ENCODE measurements at places on chromosomes 12 and 14.

DNA sequence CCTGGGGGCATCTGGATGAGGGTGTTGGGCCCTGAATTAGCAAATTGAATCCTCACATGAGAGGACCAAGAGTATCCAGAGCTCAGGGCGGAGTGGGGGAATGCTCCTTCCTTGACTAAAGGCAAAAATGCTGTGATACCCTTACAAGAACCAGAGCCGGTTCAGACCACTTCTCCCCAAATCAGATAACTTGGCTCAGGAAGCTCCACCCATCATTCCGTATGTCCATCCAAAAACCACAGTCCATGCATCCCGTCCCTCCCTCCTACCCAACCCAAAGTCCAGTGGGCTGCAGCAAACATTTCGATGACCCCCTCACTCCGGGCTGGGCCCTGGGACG is 22.4 kb downstream of the DIO3 start:
- no peak for DNase-seq

GRCh38 chr14:54691525-54692283 is 124.8 kb downstream of the SAMD4A start:
- DNase-seq, result peak; percentile 42

GRCh38 chr12:62640910-62641448 is 174.4 kb downstream of the MON2 start:
- peak; percentile 56 for DNase-seq

GRCh38 chr14:73014105-73014504 is 12.8 kb downstream of the ZFYVE1 start:
- DNase-seq, result no peak

- DNase-seq, result no peak
These were observed 56.6 kb downstream of the ZFYVE21 start for GRCh38 chr14:103772078-103772712.

DNA sequence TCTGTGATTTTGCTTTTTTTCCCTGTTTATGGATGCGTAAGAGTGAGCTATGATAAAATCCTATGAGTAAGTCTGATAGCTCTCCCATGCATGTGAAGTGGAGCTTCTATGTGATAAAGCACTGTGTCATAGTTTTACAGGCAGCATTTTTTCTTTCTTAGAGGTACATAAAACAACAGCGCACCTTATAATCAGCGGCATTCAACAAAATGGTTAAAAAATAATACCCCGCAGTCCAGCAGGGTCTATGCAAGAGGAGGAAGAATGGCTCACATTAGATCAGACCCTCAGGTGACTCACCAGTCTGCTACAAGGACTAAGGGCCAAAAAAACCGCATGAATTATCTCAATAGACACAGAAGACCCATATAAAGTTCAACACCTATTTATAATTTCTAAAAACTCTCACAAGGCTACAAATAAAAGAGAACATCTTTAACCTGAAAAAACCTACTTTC is 33.0 kb upstream of the TMEM179 start:
- DNase-seq, result no peak

- DNase-seq, result no peak
These were observed 16.4 kb downstream of the TMEM63C start for GRCh38 chr14:77197988-77198387.

- peak; percentile 29 for DNase-seq
These were observed 122.5 kb downstream of the ETV6 start for GRCh38 chr12:11771895-11772502.

DNA sequence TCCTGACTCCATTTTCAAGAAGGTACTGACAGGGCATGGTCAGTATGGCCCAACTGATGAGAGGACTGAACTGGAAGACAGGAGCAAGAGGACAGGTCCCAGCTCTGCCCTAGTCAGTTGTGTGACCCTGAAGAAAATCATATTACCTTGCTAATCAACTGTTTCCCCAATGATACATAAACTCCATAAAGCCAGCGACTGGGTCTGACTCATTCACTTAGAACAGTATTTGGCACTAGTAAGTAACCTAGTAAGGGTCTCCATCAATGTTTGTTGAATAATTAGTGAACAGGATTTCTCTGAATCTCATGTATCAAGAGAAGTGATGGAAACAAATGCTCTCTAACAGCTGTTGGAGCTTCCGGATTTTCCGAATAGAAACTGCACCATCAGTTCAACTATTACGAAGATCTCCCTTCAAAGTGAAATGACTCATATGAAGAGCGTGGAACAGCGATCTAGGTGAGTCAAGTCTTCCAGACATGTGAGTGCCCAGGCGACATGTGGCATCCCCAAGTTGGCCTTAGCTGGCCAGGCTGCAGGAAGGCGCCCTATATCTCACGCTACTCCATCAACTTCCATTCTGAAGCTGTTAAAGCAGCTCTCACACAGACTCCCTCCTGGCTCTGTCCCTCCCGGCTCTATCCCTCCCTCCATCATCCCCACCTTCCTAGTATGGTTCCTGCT is 94.5 kb downstream of the TTC7B start:
- no peak for DNase-seq

DNA sequence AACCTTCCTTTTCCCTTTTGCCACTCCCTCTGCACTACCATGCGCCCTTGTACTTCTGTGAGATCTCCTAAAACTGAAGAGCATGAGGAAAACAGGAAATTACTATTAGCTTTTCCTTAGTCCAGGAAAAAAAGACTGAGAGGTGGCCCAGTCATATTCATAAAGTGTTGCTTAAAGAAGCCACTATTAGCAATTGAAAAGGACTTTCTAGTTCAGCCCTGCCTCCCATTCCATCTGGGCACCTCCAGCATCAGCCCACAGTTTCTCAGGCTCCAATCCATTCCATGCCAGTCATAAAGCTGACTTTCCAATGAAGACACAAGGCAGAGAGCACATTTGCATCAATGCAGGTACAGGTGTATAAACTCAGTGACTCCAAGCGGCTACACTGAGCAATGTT is 19.9 kb upstream of the AMIGO2 start:
- DNase-seq, result no peak

- peak; percentile 28 for DNase-seq
These were observed 2.6 kb downstream of the SIX4 start for GRCh38 chr14:60721326-60722106.

GRCh38 chr12:32894566-32894965 is 2.0 kb downstream of the PKP2 start:
- DNase-seq, result no peak

DNA sequence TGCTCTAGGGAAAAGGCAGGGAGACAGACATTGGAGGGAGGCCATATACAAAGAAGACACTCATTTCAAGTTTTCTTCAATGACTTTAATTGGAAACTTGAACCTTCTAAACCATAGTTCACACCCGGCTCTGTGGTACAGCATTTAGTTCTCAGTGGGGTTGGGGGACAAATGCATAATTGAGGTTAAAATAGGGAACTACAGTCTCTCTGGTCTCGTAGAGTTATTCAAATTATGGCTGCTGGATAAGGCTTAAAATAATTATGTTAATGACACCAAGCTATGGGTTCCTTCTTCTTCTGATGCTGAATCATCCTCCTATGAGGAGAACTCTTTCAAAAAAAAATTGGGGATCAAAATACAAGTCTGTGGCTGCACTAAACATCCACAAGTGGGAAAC is 3.8 kb upstream of the RPAP3 start:
- no peak for DNase-seq

DNA sequence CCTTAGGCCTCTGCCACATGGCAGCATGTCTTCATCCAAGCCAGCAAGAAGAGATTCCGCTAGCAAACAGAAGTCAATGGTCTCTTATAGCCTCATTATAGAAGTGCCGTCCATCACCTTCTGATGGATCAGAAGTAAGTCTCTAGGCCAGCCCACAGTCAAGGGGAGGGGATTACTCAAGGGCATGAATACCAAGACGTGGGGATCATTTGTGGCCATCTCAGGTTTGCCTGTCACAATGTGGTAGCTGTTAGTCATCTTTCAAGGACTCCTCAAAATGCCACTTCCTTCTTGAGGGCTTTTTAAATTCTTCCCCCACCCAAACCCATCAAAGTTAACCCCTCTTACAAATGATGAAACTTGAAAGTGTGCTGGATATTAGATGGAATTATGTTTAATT is 8.1 kb upstream of the ADCY6 start:
- DNase-seq, result no peak

GRCh38 chr14:71952381-71953363 is 20.4 kb downstream of the RGS6 start:
- no peak for DNase-seq

GRCh38 chr12:121515615-121516014 is 65.2 kb downstream of the KDM2B start:
- DNase-seq, result no peak

GRCh38 chr12:14572401-14572800 is 4.7 kb upstream of the PLBD1 start:
- DNase-seq, result no peak

GRCh38 chr12:52751795-52752194 is 25.4 kb downstream of the KRT76 start:
- no peak for DNase-seq

DNA sequence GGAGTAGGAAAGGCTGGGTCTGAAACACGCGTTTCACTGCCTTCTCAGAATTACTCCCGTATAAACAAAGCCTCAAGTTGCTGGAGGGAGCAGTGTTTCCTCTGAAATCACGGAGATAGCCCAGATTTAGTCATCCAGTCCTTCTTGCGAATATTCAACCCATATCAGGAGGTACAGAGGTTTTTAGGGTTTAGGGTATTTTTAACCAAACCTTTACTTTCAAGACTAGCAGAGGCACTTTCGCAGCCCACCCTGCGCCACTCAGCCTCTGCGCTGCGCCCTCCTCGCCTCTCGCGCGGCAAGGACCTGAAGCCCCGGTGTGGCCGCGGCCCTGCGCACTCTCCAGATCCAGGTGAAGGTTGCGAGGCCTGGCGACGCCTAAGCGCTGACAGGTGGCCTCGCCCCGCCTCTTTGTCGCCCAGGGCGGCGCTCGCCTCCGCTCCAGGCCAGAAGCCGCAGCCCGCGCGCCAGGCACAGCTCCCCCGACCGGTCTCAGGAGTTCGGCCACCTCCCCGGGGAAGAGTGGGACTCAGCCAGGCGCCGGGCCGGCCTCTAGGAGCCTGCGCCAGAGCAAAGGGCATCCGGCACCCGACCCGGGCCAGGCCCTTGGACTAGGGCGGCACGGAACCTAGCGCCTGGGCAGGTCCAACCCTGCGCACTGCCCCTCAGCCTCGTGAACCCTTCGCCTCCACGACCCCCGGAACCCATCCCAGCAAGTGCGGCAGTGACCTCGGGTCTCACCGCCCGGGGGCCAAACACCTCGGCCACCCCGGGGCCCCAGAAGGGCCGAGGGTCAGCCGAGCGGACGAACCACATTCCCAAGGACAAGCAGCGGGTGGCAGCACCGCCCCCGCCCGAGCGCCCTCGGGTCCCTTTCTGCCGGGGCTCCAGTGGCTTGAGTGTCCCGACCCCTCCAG is 1.8 kb upstream of the SAMD4A start:
- DNase-seq, result peak; percentile 47

DNA sequence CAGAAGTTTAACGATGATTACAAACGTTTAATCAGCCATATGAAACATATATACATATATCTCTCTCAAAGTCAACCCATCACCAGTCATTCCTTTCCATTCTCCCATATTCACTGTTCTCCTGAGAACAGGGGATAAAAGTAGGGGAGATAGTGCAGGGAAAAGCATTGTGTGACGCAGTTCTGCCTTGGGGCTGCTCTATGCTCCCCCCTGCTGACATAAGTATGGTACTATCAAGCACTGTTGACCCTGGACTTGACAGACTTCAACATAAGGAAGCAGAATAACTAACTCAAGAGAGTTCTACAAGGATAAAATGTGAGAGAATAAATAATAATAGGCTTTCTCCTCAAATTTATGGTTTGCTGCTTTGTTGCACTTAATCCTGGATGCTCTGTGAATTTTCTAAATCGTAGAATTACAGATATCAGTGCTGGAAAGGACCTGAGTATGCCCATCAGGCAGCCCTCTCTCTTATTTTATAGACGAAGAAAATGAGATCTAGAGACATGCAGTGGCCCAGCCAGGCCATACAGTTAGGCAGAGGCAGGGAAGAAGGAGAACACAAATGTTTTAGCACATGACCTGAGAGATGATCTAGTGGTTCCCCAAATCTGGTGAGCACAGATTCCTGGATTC is 87.2 kb downstream of the SCN8A start:
- peak; percentile 8 for DNase-seq

- DNase-seq, result no peak
These were observed 98.9 kb downstream of the CMKLR1 start for GRCh38 chr12:108240027-108240785.

DNA sequence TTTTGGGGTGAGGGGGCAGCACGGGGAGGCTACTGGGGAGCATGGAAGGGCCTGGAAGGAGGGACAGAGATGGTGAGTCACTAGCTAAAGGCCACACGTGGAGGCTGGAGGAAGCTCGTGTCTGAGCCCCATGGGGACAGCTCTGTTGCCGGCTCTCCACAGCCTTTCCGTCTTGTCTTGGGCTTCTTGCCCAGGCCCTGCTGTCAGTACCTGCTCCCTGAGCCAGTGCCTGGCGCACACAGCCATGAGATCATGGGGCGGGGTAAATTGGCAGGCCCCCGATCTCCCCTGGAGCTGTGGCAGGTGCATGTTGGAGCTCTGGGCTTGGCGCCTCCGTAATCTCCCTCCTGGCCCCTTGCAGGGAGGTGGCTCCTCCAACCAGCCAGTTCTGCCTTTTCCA is 16.1 kb upstream of the KRT80 start:
- no peak for DNase-seq

DNA sequence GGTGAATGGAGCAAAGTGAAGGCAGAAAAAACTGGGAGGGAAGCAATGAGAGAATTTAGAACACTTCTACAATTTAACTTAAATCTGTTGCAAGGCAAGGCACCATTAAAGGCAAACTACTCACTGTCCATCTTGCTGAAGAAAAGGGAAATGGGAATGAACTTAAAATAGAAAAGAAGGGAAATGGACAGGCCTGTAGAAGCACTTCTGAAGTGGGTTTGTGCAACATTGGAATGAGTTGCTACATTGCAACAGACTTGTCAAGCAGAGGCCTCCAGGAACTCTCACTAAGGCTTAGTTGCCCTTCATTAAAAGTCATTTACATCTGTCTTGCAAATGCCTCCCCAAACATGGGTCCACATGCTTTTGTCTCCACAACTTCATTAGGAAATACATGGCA is 13.7 kb upstream of the OR10AD1 start:
- DNase-seq, result no peak

DNA sequence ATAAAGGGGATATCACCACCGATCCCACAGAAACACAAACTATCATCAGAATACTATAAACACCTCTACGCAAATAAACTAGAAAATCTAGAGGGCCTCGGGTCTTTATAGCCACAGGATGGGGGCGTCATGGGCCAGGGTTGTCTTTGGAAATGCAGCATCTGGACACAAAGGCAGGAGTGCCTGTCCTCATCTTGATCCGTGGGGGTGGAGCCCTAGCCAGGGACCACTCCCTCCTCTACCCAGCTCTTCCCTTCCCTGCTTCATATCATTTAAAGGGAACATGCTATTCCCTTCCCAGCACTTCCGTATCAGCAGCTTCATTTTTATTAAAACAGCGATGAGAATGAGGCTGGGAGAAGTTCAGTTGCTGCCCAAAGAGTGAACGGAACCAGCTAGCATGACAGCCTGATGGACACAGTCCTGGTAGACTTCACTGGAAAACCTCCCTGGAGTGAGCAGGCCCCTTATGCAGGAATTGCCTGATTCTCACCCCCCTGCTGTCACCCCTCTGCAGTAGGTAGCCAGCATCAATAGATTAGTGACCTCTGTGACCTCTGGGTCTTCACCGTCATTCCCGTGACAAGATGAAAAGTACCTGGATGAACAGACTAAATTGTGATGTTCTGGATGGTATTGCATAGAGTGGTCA is 251.4 kb upstream of the RGS6 start:
- no peak for DNase-seq

Measured in CD4-positive, alpha-beta T cell treated with Interleukin-15 for 4 hours (primary cell).